Glomerular endothelial cell (primary cell): ENCODE measurements at places on chromosomes 4 and X. TPM values are rescaled to one million over a fixed set of nuclear protein-coding genes. Genes with fewer than 3 reads are reported as not detected.

SMIM43 gene
- 0.18 TPM in 1 of 2 replicates, not detected in the other for total RNA-seq

NWD2 gene
- total RNA-seq, result not detected in 2 replicates

TSC22D3 gene
- total RNA-seq, result 18.9 and 31.1 TPM in 2 replicates

DTHD1 gene
- not detected in 2 replicates for total RNA-seq

USP26 gene
- not detected in 2 replicates for total RNA-seq

KIT gene
- 54.5 and 129 TPM in 2 replicates for total RNA-seq
